ENCODE measurements at places on chromosomes 12 and 14. TPM values are rescaled to one million over a fixed set of nuclear protein-coding genes. Genes with fewer than 3 reads are reported as not detected.

DNA sequence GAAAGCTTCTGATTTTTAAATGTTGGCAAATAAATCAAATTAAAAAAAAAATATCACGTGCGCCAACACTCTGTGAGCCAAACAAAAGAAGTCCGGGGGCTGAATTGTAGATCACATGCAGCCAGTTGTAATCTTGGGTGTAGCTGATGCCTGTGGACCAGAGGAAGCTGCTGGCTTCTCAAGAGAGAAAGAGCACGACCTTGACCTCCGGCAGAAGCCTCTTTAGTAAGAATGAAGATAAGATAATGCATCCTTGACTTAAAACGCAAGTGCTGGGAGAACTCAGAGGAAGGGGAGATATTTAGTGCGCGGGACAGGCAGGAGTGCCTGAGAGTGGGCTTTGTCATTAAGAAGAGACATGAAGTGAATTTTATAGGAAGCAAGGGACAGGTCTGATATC is 162.8 kb upstream of the TBX3 start:
- DNase-seq: no peak

GRCh38 chr14:54667026-54667744 is 100.3 kb downstream of the SAMD4A start:
- DNase-seq: no peak

DNA sequence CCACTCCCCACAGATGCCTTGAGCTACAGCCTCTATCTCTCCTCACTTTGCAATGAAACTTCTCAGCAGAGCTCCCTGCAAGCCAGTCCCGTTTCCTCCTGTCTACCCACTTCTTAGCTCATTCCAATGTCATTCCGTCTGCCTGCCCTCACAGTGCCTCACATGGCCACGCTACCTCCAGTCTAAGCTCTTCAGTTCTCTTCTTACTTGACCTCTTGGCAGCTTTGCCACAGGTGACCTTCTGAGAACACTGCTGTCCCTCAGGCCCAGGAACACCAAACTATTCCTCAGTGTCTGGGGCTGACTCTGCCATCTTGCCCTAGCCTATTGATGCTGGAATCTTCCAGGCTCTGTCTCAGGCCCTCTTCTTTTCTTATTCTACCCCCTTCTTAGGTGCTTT is 110.1 kb downstream of the EGLN3 start:
- no peak for DNase-seq

- no peak for DNase-seq
Observed at GRCh38 chr12:24728366-24728765, 220.5 kb downstream of the BCAT1 start.

- no peak for DNase-seq
Observed at GRCh38 chr14:22973217-22974032, 8.9 kb downstream of the AJUBA start.

DNA sequence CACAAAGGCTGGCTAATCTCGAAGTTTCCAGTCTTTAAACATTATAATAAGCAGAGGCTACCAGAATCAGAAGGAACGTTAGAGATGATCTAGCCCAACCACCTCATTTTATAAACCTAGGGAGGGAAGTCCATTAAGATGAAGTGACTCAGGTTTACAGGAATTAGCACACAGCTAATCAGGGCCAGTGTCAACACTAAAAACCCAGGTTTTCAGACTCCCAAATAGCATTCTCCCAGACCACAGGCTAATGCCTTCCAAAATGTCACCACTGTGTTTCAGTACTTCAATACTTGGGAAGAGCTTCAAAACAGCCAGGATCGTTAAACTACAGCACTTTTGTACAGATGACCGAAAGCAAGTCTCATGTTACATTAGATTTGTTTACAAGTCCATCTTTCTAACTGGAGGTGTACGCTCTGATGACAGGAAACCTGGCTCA is 89.2 kb downstream of the FOXN3 start:
- no peak for DNase-seq

GRCh38 chr12:111720457-111720856 is 34.6 kb downstream of the ACAD10 start:
- DNase-seq: no peak

Gene PPP2R5C
- polyA plus RNA-seq: 143 TPM

Gene TSHR
- polyA plus RNA-seq: not detected

GRCh38 chr14:72528059-72528862 is 365.6 kb downstream of the DPF3 start:
- DNase-seq: no peak

Gene FAM181A
- not detected for polyA plus RNA-seq

Gene CLEC2B
- polyA plus RNA-seq: 36.8 TPM

DNA sequence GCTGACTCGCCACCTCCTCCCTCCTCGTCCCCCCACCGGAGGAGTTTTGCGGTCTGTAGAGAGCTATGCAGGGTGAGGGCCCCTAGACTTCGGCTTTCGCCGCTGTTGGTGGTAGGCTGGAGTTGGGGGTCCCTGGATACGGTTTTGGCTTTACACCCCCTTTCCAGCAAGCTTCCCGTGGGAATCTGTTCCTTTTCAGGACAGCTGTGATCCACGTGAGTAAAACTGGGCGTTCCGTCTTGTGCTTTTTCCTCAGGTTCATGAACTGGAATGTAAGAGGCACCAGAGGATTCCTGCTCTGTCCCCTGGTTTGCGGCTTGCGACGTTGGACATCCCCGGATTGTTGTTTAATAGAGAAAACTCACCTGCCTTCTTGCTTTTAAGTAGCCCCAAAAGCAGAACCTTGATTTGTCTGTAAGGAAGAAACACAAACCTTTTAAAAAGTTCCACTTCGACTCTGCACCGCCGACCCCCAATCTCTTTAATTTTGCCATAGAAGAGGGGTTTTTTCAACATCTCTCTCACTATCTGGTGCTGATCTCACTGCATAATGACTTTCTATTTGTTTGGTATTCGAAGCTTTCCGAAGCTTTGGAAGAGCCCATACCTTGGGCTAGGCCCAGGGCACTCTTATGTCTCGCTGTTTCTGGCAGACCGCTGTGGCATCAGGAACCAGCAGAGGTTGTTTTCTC is 490 bp downstream of the PRORP start:
- no peak for DNase-seq

Data from naive thymus-derived CD8-positive, alpha-beta T cell (primary cell).